Activated CD8-positive, alpha-beta T cell treated with anti-CD3 and anti-CD28 coated beads, Interleukin-2, amount 10 ng/mL, durations not matched to agents 7 days and 5 days (primary cell): ENCODE measurements at places on chromosomes 16 and 17. TPM values are rescaled to one million over a fixed set of nuclear protein-coding genes. Genes with fewer than 3 reads are reported as not detected.

Gene LRRC46
- 0.82 TPM for total RNA-seq

DNA sequence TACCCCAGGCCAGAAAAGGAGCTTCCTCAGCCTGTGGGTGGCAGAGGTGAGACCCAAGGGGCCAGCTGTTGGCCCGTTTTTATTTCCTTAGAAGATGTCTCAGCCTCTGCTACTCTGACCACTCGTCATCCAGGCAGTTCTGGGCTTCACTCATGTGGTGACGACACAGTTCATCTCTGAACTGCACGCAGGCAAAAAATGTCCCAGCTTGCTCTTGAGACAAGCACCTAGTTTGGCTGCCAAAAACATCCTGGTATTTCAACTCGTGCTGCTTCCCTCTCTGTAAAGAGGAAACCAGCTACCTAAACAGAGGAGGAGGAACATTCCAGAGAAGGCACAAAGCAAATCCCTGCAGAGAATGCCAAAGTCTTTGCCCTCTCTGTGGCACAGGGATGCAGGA is 125.7 kb downstream of the XYLT1 start:
- DNase-seq = no peak

DNA sequence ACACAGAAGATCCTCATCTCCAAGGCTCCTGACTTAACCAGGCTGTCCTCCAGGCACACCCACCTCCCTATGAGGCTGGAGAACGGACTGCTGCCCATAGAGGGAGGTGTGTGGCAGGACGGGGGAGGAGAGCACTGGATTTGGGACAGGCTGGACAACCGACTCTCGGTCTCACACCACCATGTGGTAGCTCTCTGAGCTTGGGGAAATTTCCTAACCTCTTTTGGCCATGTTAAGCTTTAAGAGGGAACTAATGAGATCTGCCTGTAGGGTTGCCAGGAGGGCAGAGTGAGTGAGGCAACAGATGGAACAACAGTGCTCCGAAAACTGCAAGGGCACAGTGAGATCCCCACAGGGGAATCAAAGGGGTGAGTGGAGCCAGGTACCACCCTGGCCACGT is 32.7 kb downstream of the RHBDL3 start:
- no peak for DNase-seq

- DNase-seq = no peak
Observed at GRCh38 chr16:31224092-31224955, 7.4 kb upstream of the PYDC1 start.

- DNase-seq = no peak
Observed at GRCh38 chr16:29993903-29994599, 1.4 kb downstream of the HIRIP3 start.

GRCh38 chr17:40564883-40565768 is at the start of gene CCR7:
Gene CCR7 (minus strand): TSS chr17:40565472. CDS start chr17:40565409, 63 bp downstream.
- peak; percentile 92 for DNase-seq

DNA sequence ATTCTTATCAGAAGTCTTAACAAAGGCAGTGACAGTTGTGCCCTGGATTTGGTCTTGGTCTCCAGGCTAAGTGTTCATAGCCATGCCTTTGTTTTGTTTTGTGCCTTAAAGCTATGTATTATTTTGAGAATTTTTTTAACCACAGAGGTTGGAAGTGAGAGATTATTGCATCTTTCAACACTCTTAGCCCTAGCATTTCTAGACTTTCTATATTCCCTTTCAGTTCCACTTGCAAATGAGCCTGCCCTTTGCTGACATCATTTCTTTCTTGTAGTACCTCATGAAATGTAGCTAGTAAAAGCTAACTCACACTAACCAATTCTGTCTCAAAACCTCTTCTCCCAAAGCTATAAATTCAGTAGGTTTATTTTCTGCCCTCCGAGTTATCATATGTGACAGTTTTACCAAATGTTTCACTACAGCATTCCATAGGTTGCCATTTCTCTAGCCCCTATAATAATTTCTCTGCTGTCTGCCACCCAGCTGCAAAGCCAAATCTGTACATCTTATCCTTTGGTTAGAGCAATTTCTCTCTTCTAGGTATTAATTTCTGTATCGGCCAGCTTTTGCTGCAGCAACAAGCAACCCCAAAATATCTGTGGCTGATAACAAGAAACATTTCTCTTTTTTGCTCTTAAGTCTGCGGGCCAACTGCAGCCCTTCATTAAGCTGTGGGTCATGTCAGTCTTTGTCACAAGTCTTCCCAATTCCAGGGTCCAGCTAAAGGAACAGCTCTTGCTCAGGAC is 14.2 kb upstream of the CCL1 start:
- no peak for DNase-seq
